ENCODE measurements at places on chromosomes 5 and 9. TPM values are rescaled to one million over a fixed set of nuclear protein-coding genes. Genes with fewer than 3 reads are reported as not detected.

IFNA21 gene
- not detected for polyA plus RNA-seq

MYORG gene
- 0.39 TPM for polyA plus RNA-seq

DNA sequence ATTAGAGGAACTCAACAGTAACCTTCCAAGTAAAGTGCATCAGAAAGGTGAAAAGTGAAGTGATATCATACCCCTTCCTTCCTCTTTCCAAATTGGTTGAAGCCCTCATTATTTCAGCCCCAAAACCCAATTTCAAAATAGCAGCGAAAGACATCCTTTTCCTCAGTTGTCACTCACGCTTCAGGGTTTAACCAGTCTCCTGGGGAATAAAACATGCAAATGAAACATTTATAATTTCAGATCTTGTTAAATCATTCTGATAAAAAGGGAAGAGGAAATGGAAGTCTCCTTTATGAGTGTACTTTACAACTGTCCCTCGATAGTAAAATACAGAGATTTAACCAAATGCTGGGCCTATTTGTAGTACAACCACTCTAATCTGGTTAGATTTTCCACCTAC, 22.5 kb downstream of the TRPM6 start:
- DNase-seq = no peak

- no peak for DNase-seq
These were observed 5.0 kb downstream of the NDUFS6 start for GRCh38 chr5:1806199-1806598.

GRCh38 chr5:179270581-179271427, 74.5 kb downstream of the ADAMTS2 start:
- no peak for DNase-seq

DNA sequence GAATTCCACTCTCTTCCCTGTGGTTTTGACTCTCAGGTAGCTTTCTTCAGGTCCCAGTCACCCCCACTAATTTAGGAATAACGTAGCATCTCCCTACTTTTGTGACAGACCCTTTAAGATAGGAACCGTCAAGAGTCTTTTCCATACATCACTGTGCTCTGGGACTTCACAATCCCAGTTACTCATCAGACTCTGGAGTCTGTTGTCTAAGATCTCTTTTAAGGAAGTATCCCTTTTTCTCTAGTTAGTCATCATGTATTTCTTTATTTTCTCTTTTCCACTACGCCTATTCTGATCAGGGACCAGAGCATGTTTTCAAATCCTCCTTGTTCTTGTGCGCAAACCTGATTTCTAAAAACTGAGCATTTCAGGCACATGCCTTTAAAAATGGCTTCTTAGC, 143.0 kb downstream of the GOLPH3 start:
- DNase-seq = no peak

DNA sequence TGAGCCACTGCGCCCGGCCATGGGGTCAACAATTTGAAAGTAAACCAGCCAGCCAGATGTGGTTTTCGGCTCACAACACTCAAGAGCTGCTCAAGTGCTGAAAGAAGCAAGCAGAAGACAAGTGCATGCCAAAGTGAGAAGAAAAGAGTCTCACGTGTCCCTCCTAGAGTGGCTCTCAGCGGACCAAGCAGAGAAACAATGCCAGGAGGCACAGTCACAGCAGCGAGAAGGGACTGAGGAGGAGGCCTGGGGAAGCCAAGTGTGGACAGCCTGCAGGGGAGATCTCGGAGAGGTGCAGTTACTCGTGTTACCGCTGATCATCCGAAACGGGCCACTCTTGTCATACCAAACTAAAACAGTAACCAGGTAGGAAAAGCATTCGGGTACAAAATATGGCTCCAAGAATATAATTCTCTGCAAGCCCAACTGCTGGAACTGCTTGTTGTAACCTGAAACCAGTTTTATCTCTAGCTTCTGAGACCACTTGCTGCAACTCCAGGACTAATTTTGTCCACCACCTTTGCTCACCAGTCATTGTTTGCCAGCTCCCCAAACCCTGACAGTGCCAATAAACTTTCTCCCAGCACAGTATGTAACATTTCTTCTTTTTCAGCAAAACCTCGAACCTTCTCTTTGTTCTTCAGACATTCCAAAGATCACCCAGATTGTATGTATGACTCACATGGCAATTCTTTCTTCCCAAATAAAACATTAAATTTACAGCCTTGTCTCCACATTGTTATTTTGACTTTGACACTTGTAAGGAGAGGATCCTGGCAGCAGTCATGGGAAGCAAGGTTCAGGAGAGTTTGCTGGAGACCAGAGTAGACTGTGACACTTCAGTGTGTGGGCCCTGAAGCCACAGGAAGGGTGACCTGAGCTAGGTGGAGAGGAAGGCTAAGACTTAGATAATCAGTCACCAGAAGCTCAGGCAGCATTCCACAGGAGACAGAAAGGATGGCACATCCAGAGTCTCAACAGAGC, 6.3 kb downstream of the SLC35D2 start:
- DNase-seq = no peak

DNA sequence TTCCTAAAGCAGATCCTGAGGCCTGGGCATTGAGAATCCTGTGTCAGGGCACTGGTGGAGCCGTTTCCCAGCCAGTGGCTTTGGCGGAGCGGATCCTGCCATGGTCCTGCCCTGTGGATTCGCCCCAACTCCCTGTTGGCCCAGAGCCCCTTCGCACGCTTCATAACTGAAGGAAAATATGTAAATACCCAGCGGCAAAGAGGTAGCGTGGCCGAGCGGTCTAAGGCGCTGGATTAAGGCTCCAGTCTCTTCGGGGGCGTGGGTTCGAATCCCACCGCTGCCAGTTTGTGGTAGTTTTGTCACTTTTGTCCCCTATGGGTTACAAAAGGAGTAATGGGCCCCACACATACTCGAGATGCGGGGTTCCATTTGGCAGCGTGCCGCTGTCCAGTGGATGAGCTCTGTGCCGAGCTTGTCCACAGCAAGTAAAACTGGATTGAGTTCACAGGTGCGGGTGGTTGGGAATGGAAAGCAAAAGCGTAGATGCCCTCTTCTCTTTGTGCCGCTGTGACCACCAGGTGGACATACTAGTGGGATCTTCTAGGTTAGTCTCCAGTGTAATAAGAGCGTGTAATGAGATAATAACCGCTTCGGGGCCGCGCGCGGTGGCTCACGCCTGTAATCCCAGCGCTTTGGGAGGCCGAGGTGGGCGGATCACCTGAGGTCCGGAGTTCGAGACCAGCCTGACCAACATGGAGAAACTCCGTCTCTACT, 17.3 kb downstream of the TRIM7 start:
- peak; percentile 74 for DNase-seq

- DNase-seq = no peak
These were observed 2.3 kb upstream of the CD274 start for GRCh38 chr9:5448016-5448415.

- DNase-seq = no peak
These were observed 307.1 kb downstream of the ENC1 start for GRCh38 chr5:74333430-74333829.

GRCh38 chr9:134994926-134995791, 77.4 kb upstream of the FCN1 start:
- no peak for DNase-seq

C9orf153 gene
- polyA plus RNA-seq = 0.45 TPM

DNA sequence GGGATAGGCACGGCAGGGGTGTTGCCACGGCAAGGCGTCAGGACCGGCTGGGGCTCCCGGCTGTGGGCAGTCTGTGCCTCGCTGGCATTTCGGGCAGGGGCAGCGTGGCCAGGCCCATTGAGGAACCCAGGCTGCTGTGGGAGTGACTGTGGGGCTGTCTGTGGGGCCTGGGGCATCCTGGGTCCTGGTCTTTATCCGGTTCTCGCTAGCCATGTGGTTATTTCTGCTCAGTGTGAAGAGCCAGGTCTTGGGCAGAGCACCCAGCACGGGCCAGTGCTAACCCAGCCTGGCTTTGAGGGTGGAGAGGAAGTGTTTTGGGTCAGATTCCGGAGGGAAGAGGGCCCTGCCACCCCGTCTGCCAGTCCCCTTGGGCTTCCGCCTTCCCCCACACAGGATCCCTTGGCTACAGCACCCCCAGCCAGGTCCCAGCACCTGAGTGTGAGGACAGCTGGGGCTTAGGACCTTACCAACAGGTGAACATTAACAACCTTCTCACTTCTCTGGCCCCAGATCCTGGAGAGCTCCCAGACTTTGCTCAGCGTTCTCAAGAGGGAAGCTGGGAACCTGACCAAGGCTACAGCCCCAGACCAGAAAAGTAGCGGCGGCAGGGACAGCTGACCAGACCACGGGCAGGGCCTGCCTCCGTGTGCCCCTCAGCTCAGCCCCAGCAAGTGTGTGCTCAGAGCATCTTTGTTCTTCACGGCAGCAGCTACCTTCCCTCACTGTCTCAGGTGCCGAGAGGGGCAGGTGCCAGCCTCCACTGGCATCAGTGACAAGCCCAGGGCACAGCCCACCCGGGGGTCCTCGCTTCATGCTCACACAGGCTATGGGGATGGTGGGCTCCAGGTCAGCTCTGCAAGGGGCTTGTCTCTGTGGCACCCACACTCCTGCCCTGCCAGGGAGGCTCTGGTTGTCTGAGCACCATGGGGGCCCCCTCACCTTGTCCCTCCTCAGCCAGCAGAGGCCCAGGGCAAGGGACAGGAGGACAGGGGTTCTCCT, 1.1 kb downstream of the SSNA1 start:
- DNase-seq = no peak

LURAP1L gene
- polyA plus RNA-seq = not detected

LRRC26 gene
- polyA plus RNA-seq = not detected

GRCh38 chr9:98886691-98887229, 56.9 kb upstream of the COL15A1 start:
- no peak for DNase-seq

DNA sequence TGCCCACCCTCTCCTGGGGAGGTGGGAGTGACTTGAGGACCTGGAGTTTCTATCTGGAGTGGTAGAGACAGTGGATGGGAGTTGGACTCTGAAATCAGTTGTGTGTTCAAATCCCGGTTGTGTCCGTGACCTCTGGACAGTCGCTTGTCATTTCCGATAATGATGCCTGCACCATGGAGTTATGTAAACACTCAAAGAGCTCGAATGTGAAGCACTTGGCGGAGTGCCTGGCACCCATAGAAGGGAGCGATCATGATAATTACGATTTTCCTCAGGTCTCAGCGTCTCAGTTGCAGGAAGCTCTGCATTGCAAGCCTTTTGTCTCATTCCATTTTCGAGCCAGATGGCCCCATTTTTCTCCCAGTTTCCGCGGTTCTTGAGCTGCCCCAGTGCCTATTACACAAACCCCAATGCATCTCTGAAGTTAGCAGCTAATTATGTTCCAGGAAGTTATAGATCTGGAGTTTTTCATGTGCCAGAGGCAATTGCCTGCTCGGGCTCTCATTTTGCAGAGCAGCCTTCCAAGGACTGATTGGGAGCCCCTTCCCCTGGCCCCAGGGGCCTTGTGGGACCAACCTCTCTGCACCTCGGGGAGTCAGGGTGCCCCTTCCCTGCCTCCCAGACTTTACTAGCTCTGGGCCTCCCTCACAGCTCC, 175.5 kb upstream of the MVB12B start:
- DNase-seq = no peak

PIP5K1B gene
- not detected for polyA plus RNA-seq

ITK gene
- polyA plus RNA-seq = 231 TPM

- no peak for DNase-seq
These were observed 128.9 kb downstream of the LRRC70 start for GRCh38 chr5:62707563-62707962.

DNA sequence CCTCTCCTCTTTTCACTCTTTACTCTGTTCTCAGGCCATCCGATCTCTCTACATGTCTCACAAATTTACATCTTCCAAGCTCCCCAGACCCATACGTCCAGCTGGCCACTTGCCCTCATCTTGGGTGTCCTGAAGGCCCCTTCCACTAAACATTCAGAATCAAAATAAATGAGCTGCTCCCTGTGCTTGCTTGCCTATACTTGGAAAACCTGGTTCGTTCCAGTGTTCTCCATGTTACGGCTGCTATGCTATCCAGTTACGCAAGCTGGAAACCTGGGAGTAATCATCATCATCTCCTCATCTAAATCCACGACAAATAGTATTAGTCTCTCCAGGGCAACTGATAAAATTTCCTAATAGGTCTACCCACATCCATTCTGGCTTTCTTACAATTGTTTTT, 165.0 kb upstream of the FBXL17 start:
- no peak for DNase-seq

DNA sequence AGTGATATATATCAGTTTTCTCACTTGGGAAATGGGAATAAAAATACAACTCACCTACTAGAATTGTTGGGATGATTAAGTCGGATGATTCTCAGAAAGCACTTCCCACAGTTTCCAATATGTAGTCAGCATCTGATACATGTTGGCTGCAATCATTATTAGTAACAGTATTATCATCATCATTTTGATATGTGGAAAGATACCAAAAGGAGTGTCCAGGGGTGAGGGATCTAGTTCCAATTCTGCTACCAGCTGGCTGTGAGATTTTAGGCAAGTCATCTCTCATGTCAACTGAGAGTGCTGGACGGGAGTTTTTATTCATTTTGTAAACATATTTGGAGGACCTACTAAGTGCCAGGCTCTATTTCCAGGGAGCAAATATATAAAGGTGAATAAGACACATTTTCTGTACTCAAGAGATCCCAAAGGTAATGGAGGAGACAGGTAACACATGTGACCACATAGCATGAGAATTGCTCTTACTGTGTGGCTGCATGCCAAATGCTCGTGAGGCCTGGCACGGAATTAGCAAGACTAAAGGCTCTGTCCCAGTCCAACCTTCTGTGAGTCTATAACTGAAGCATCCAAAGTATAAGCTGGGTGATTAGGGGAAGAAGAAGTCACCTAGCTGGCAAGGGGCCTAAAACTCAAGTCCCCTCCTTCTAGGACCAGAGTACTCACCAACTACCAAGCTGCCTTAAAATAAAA, 83.0 kb downstream of the GRIA1 start:
- DNase-seq = no peak

DNA sequence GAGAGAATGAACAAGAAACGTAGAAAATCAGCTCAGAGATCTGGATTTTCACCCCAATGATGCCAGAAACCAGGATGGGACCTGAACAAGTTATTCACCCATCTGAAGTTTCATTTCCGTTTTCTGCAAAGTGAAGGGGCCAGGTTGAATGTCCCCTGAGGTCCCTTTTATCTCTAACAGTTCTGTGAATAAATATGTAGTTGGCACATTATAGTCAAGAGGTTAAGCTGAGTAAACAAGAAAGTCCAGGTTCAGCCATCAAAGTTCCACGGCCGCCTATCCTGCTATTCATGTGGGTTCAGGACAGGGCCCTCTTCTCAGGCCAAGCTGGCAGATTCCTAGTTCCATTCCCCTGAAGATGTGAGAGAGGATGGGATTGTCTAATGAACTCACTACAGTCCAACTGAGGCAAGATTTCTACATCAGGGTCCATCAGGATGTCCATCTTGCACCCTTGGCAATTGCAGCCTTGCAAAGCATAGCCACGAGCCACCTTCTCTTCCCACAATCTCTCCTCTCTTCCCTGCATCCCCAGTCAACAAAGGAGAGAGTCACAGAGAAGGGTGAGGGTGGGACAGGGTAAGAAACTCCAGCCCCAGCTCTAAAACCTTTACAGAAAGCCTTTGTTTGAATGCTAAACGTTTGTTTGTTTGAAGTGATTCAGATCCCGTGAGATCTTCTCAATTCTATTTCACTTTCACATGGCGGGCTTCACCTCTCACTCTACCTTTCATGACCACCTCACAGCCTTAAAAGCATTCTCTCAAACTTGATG, 311.0 kb downstream of the SLIT3 start:
- no peak for DNase-seq

- DNase-seq = no peak
These were observed 3.1 kb upstream of the GNPDA1 start for GRCh38 chr5:142015781-142016533.

GRCh38 chr9:133080161-133080560, 18.4 kb downstream of the CEL start:
- no peak for DNase-seq
